CD8-positive, alpha-beta memory T cell (primary cell): ENCODE measurements at places on chromosomes 1 and 21.

DNA sequence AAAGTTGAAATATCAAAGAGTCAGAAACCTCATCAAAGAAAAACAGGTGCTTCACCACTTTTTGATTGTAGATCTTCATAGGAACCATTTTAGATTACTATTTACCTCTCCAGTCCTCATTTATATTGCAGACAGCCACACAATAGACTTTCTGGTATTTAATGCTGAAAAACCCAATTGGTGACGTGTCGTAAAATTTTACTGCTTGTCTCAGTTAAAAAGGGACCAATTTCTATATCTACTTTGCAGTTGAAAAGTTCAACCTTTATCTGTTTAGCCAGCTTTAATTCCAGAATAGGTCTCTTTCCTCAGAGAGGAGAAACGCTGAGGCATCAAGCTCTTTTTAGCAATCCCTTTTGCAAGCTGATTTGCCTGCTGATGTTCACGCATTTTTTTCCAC, 1722.4 kb downstream of the PLA2G4A start:
- DNase-seq = no peak

GRCh38 chr1:4087530-4088420, 187.7 kb upstream of the C1orf174 start:
- DNase-seq = no peak

- DNase-seq = no peak
Measured at GRCh38 chr1:94912263-94913184, 14.4 kb downstream of the CNN3 start.

DNA sequence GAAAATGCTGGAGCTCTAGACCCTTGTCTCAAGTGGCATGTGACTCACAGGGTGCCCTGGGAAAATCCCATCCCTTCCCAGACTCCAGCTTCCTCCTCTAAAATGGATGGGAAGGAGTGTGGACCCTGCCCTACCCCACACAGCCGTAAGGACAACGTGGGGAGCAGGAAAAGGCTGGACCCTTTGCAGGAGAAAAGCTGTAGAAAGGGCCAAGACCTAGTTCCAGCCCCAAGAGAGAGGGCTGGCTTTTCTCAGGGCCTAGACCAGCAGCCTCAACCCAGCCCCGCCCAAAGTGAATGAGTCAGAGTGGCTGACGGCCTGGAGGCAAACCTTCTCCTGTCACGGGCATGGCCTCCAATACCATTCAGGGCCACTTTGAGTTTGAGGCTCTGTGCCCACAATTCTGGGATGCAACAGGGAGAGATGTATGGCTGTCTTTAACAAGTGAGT, 1.1 kb downstream of the LAMB3 start:
- no peak for DNase-seq

DNA sequence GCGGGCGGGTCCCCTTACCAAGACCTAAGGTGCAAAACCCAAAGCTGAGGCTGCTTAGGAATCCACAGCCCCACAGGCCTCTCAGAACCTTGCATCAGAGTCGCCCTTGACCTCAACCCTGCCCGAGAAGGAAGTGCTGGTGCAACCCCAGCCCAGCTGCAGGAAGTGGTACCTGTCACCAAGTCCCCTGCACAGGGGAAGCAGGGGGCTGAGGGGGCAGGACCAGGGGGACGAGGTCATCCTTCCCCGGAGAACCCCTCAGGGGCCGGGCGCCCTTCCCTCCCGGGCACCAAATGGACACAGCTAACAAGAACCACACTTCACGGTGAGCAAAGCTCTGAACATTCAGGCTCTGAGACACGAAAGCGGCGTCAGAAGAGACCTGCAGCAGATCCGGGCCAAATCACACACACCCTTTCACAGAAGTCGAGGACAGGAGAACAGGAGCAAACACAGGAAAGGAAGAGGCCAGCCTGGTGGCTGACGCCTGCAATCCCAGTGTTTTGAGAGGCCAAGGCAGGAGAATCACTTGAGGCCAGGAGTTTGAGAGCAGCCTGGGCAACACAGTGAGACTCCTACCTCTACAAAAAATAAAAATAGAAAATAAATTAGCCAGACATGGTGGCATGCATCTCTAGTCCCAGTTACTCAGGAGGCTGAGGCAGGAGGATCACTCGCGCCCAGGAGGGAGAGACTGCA, 6.4 kb downstream of the ITGB2 start:
- peak; percentile 67 for DNase-seq

DNA sequence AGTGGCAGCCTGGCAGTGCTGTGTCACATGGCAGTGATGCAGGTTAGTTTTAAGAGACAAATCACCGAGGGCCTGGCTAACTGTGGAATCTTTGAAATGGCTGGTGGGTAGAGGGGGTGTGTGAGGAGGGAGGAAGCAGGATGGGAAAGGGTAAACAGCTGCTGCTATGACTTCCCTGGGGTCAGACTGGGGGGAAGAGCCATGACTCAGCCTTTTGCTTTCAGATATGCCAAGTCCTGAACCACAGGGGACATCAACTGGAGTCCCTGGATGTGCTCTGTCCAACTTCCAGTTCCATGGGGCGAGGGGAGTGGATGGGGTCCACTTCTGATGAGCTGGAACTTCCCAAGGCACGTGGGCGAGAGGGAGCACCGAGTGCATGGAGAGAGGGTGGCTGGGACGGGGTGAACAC, 121.1 kb upstream of the ADAR start:
- no peak for DNase-seq

DNA sequence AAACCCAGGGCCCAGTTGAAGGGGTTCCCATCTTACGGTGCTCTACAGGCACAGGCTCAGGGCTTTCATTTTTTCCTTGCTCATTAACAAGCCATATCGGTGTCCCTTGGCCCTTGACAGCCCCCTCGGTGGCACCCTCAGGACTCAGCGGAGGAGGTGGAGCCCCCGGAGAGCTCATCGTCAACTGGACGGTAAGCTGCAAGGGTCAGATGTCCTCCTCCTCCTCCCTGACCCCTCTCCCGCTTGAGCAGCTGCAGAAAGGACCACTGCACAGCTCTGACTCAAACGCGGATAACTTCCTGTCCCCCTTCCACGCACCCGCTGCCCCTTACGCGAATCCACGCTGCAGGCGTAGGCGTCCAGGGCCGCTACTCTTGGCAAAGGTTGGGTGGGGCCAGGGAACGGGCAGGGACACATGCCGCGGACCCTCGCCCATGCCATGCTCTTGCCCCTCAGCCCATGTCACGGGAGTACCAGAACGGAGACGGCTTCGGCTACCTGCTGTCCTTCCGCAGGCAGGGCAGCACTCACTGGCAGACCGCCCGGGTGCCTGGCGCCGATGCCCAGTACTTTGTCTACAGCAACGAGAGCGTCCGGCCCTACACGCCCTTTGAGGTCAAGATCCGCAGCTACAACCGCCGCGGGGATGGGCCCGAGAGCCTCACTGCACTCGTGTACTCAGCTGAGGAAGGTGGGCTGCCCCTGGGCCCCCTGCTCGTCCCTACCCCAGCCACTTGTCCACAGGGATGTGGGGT, 14.7 kb downstream of the TMEM81 start:
- DNase-seq = no peak

DNA sequence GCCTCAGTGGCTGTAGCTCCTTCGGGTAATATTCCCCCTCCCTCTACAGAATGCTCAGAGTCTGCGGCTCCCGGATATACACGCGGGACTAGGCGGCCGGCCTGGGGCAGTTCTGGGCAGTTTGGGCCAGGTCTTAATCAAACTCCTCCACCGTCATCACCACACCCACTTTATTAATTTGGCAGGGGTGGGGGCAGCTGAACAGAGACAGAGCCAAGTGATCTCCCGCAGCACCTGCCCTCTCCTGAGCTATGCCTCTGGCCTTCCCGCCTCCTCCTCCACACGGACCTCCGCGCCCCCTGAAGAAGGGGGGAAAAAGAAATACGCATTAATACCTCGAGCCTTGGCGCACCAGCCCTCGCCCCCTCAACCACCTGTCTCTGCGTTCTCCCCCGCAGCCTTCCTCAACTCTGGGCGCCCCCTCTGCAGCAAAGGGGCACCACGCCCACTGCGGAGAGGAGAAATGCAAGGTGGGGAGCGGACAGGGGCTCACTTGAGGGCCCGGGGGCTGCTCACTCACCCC, 42.6 kb downstream of the CD34 start:
- no peak for DNase-seq

DNA sequence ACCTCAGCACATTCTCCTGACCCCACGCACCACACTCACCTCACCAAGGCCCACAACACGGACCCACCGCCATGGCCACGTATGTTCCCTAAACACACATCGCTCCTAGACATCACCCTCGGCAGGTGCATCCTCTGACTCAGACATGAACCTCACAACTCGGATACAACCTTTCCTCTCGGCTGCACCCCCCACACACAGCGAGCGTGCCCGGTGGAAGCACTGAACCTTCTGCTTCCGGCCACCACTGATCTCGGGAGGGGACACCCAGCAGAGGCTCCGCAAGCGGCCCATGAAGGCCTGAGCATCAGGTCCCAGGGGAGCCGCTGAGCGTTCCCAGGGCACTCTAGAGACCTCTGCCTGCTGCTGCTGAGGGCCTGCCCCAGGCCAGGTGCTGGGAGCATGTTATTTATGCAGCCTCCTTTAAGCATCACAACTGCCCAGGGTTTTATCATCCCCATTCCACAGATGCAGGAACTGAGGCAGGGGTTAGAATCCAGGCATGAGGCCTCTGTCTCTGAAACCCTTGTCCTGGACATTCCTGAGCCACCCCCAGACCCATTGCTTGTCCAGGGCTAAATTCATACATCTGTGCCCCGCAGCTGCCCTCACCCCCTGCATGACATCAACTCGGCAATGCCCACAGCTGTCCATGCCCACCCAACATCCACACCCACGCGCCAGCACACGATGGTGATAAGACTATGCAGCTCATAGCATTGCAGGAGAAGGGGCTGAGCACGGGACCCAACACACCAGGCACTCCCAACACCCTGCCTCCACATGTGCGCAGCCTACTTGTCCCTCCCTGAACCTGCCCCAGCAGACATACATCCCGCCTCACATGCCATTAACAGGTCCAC, 27.0 kb downstream of the SDC3 start:
- DNase-seq = no peak

- DNase-seq = no peak
Measured at GRCh38 chr21:19256934-19257660, 853.5 kb upstream of the TMPRSS15 start.

GRCh38 chr1:84611796-84612195, 37.6 kb upstream of the CTBS start:
- DNase-seq = no peak

GRCh38 chr1:179031855-179032513, 6.3 kb downstream of the FAM20B start:
- DNase-seq = no peak

- no peak for DNase-seq
Measured at GRCh38 chr1:18633422-18634155, 2.9 kb downstream of the PAX7 start.

GRCh38 chr1:56787330-56787729, 31.9 kb downstream of the FYB2 start:
- DNase-seq = no peak

DNA sequence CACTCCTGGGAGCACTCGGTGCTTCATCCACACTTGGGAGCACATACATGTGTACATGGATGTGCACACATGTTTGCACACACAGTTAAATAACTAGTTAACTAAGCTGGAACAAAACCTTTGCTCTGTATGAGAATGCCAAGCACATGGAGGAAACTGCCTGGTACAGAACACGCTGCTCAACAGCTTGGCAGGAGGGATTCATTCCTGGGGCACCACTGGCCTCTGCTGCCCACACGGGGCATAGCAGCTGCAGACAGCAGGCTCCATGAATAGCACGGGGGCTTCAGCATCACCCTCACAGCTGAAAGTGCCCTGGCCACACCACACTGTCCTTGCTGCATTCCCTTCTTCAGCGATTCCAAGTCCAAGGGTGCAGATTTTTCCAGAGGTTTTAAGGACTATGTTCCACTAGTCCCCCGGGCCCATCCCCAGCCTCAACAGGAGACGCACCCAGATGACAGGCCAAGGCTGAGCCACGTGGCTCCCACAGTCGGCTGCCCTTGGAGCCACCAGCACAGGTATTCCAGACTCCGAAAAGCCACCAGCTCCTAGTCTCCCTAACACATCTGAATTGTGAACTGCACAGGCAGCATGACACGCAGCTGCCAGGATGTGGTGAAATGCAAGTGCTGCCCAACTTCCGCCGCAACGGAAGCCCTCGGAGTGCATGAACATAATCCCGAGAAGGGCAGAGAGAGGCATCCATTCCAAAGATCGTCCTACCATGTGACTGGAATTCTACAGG, 16.9 kb downstream of the NPHP4 start:
- peak; percentile 34 for DNase-seq

DNA sequence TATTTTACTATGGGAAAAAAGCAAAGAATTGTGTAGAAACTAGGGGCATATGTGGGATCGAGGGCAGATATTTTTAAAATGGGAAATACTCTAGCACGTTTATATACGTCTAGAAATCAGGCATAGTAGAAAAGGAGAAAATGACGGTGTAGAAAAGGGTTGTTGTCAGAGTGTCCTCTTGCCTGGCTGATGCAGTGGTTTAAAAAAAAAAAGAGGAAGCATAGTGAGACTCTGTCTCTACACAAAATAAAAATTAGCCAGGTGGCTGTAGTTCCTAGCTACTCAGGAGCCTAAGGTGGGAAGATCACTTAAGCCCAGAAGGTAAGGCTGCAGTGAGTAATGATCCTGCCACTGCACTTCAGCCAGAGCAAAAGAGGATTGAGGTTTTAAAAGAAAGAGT, 64.7 kb upstream of the LRRC7 start:
- DNase-seq = no peak

DNA sequence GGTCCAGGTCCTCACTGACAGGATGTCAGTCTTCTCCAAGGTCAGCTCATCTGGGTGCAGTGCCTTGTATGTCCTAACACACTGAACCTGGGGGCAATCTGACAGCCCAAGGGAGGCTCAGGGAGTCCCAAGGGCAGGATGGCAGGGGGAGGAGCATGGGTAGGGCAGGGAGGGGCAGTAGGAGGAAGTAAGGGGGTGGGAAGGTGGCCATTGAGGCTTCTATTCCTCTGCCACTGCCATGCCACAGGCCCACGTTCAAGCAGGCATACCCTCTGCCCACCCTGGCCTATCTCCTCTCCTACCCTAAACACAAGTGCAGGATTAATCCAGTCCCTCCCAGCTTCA, 13.3 kb downstream of the ARHGEF19 start:
- DNase-seq = no peak

- DNase-seq = no peak
Measured at GRCh38 chr21:36589352-36589971, 109.5 kb upstream of the SIM2 start.

DNA sequence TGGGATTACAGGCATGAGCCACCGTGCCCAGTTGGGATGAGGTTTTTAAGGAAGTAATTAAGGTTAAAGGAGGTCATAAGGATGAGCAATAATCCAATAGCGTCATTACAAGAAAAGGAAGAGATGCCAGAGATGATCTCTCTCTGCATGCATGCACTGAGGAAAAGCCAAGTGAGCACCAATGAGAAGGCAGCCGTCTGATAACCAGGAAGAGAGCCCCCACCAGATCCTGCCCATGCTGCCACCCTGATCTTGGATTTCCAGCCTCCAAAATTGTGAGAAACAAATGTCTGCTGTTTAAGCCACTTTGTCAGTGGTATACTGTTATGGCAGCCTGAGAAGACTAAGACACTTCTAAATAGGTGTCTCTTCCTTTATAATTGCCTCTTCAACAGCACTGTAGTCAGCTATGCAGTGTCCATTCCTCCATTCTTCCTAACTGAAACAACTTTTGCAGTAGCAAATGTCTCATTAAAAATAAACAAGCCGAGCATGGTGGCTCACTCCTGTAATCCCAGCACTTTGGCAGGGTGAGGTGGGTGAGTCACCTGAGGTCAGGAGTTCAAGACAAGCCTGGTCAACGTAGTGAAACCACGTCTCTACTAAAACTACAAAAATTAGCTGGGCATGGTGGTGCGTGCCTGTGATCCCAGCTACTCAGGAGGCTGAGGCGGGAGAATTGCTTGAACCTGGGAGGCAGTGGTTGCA, 216.2 kb upstream of the RUNX1 start:
- no peak for DNase-seq
